ENCODE measurements at places on chromosomes 12 and 14.

- no peak for DNase-seq
Observed at GRCh38 chr12:55036326-55037115, 16.7 kb downstream of the NEUROD4 start.

DNA sequence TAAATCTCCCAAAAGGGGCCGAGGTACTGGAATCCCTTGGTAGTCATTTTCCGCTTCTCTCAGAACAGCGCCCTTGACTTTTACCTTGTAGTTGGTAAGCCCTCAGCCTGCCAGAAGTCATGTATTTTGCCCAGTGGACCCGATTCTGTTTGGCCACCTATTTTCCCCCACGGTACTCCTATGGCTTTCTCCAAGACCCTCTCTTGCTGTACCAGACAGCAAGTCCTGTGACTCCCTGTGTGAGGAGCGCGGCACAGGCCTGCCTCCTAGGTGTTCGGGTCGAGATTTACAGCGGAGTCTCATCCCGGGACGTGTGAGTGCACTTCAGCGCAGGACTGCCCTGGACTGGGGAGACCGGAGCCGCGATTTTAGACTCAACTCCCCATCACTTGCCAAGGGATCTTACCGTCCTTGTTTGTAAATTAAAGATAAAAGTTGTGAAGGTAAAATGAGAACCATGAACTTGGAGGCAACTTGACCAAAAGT is 1.1 kb upstream of the MBD6 start:
- no peak for DNase-seq

DNA sequence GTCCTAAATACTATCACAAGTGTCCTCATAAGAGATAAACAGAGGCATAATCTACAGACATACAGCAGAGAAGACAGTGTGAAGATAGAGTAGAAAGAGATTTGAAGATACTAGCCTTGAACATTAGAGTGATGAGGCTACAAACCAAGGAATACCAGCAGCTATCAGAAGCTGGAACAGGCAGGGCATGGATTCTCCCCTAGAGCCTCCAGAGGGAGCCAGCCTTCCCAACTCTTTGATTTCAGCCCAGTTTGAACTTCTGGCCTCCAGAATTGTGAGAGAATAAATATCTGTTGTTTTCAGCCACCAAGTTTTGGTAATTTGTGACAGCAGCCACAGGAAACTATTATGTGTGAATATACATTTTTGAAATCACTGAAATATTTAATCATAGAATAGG is 47.2 kb downstream of the CCDC91 start:
- no peak for DNase-seq

DNA sequence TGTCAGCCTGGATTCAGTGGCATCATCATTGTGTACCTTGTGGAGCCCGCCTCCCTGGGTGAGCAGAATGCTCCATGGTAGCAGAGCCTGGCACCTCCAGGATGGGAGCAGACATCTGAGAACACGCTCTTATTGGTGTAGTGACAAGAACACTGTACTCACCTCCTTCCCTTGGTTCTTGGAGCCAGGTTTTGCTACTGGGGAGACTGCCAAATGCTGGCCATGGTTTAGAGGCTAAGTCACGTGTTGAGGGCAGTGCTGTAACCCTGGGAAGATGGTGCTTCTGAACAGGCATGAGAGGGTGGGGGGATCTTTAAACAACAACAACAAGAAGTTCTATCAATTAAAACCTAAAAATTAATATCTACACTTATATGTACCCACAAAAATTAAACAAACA is 47.6 kb upstream of the ASPG start:
- DNase-seq = no peak

- DNase-seq = no peak
Observed at GRCh38 chr12:13229504-13229903, 33.0 kb downstream of the EMP1 start.

GRCh38 chr14:79253576-79253975 is 957.7 kb downstream of the DIO2 start:
- DNase-seq = no peak

DNA sequence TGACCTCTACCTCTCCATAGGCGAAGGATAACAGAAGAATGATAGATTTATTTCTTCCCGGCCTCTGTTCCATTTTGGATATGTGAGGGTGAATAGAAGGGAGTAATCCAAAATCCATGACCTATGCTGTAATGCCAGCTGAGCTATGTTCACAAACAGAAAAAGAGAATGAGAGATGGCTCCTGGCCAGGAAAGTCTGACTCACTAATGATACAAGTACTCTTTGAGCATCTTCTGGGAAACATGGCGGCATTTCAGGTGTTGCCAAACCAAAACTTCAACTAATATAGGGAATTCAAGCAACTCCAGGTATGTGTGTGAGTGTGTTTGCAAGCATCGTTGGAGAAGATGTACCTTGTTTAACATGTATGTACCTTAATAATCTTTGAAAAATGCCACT is 55.1 kb downstream of the MED13L start:
- DNase-seq = no peak

- DNase-seq = no peak
Observed at GRCh38 chr14:20294636-20295035, 11.1 kb downstream of the TTC5 start.

GRCh38 chr14:55097881-55098560 is 31.0 kb upstream of the LGALS3 start:
- DNase-seq = peak; percentile 73

- no peak for DNase-seq
Observed at GRCh38 chr12:115010324-115010995, 326.5 kb upstream of the TBX3 start.

Data from activated CD8-positive, alpha-beta T cell treated with anti-CD3 and anti-CD28 coated beads, Interleukin-2, amount 10 ng/mL, durations not matched to agents 7 days and 5 days (primary cell).